Upper lobe of left lung (tissue), 6 donors: ENCODE measurements at places on chromosomes 5 and 9.

- DNase-seq: peak; percentile 67
Measured at GRCh38 chr9:134058716-134059115, 9.1 kb downstream of the BRD3 start.

DNA sequence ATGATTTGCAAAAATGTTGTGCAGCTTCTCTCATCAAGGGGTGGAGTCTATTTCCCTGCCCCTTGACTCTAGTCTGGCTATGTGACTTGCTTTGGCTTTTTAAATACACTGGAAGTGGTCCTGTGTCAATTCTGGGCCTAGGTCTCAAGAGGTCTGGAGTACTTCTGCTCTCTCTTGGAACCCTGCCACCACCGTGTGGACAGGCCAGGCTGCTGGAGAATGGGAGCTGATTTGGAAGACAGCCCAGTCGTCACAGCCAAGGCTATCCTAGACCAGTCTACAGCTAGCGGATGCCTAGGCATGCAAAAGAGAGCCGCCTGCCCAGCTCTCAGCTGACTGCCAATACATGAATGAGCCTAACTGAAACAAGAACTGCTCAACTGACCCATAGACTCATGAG lies 56.7 kb upstream of the CLINT1 start:
- peak; percentile 96 for DNase-seq

DNA sequence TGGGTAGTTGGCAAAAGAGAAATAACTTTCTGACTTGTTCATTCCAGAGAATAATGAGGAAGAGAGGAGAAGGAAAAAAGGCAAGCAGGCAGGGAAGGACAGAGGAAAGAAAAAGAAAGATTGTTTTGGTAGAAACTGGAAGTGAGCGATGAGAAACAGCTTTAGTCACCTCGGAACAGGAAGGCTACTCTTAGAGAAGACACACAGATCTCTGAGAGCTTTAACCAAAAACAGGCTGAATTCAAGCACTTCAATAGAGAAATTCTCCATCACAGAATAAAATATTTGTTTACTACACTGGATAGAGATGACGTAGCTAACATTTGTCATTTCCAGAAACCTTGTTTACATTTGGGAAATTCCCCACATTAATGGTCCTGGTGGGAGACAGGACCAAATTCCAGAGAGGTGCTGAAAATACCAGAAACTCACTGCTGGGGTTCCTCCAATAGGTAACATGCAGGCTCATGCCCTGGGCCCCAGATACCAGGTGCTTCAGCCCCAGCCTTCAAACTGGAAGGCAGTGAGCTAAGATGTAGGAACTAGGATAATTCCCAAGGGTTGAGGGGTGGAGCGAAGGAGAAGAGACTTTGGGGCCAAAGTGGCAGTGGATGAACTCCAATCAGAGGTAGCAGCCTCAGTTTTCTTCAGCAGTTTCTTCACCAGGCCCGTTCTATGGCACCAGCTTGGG lies 227.7 kb upstream of the GRAMD2B start:
- no peak for DNase-seq

DNA sequence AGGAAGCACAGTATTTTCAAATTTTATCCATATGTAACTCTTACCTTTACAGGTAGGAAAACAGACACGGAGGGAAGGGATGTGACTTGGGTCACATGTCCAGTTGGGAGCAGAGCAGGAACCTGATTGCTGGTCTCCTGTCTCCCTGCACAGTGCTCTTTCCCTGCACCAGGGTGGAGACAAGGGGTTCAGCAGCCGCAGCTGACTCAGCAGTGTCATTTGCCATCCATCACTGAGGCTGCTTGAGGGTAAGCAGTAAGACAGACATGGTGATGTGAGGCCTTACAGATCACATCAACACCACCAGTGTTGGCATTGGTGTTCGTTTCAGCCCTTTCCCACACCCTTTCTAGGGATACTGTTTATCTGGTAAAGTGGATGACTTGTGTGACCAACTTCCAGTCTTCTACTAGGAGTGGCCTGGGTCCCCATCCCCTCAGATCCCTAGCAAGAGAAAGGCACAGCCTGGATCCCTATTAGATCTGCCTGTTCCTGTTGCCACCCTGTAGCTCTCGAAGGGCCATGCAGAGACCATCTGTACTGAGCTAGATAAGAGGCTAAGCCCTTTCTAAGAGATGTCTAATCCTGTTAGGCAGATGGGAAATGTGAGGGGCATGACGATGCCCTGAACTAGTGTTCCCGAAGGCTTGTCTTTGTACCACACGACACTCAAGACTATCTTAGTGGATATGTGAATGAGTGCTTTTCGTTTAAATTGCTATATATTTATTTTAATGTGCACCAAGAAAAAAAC lies 29.1 kb downstream of the FRMPD1 start:
- DNase-seq: no peak

DNA sequence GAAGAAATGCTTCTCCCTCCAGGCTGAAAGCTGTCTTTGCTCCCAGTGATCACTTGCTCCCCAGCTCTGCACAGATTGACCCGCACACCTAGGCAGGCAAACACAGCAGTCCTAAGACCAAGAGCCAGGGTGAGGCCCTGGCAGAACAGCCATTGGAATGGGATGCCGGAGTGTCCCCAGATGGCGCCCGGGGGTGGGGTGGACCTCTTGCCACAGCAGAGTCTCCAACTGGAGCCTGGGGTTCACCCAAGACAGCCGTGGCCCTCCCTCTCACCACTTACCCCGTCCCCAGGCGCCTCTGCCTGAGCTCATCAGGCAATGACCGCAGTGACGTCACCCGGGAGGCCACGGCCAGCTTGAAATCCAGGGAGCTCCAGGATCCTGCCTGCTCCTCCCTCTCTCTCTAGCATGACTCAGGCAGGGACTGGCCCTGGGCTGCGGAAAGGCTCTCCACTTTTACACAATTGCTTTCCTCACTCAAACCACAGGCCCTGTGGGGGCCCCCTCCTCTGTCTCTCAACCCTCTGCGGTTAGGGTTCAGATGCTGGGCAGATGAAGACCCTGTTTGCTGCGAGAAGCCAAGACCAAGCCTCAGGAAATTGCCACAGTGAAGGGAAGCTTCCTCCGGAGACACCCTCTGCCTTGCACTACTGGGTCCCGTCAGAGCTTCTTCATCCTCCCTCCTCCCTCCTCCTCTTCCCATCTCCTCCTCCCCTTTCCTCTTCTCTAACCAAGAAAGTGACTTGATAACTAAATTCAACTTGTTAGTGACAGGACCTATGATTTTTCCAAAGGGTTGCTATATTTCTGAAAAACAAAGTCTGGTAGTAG lies 24.3 kb upstream of the PTGES start:
- DNase-seq: peak; percentile 96

DNA sequence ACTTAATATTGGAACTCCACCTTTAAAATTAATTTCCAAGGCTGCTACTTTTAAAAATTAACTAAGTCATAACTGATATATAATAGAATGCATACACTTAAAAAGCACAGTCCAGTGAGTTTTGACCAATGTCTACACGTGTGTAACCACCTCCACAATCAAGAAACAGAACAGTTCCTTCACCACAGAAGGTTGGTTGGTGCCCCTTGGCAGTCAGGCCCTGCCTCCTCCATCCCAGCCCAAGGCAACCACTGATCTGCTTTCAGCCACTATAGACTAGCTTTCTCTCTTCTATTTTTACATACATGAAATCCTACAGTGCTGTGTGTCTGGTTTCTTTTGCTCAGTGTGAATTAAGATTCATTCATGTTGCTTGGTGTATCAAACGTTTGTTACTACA lies 215.2 kb downstream of the CRB2 start:
- DNase-seq: no peak

DNA sequence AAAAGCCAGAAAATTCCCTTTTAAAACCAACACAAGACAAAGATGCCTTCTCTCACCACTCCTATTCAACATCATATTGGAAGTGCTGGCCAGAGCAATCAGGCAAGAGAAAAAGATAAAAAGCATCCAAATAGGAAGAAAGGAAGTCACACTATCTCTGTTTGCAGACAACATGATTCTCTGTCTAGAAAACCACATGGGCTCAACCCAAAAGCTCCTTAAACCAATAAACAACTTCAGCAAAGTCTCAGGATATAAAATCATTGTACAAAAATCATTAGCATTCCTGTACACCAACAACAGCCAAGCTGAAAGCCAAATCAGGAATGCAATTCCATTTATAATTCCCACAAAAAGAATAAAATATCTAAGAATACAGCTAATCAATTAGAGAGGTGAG lies 112.0 kb downstream of the ADAMTSL1 start:
- DNase-seq: no peak

DNA sequence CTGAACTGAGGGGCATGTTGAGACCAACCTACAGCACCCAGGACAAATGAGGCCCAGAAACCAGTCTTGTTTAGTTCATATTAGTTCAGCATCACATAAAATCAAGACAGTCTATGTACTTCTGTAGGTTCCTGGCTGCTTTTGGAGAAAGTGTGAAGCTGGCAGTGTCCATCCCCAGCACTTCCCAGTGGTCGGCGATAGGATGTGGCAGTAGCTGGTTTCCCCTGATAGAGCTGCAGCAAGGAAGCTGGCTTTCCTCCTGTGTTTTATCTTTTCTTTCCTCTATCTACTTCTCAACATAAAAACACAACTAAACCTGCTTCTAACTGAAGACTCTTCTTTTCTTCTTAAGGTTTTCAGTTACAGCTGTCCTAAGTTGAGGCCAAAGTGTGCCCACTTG lies 43.0 kb upstream of the SLC46A2 start:
- DNase-seq: no peak

DNA sequence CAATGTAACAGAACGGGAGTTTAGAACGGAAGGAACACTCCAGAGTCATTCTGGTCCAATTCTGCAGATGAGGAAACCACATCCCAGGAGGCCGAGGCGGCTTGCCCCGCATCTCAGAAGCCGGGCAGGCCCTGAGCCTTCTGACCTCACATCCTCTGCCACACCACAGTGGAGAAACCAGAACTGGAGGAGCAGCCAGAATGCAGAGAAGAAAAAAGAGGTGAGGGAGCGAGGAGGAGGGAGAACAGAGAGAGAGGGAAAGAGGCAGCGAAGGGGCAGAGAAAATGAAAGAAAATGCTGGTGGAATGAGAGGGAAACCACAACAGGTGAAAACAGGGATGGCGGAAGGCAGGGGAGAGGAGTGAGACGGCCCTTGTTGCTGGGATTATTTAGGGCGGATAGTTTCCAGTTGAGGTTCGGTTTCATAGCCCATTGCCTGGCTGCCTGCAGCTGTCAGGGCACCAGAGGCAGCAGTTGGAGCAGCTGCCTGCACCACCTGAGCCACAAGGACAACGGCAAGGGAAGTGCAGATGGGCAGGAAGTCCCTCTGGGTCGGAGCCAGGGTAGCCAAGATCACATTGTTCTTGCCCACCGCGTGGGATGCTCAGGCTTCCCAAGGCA lies at the start of gene HMHB1:
TSS of gene HMHB1 (plus strand) at position 77 of the 621 bp plus-strand sequence.
- DNase-seq: peak; percentile 24

- no peak for DNase-seq
Measured at GRCh38 chr5:2417301-2417700, 334.2 kb downstream of the IRX2 start.

GRCh38 chr5:163915481-163915961 lies 410.1 kb downstream of the MAT2B start:
- peak; percentile 3 for DNase-seq

- no peak for DNase-seq
Measured at GRCh38 chr5:88401228-88401627, 132.6 kb upstream of the TMEM161B start.

DNA sequence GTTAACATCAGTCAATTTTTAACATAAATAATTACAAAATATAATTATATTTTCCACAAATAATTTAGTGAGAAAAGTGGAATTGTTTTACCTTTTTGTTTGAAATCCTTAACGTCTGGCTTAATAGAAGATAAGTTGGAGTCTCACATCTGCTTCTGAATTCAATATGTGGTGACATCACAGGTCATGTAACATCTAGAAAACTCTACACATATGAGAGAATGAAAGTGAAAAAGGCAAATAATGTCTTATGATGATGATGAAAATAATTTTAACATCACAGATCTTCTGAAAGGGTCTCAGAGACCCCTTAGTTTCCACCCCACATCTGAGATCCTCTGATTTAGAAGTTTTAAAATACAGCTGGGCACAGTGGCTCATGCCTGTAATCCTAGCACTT lies 81.5 kb downstream of the PRKACG start:
- DNase-seq: no peak

DNA sequence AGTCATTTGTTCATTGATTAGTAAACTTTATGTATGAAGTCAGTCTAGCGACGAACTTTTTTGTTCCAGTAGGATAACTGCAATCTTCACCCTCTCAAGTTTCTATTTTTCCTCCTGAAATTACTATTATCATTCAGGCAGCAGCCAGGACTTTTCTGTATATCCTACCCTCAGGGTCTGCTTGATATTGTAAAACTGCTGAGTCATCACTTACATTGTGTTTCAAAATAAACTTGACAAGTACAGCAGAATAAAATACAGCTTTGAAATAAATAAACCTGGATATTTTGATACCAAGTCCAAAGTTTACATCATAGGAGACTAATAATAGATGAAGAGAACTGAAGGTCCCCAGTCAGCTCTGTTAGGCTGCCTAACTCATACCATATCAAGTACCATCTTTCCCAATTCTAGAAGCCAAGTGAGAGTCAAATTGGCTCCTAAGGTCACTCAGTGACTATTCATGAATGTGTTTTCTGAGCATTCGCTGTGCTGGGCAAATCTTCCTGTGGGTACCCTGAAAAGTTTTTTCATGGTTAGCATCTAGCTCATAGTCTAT lies 234.6 kb downstream of the PARP8 start:
- DNase-seq: no peak

GRCh38 chr5:87125766-87126165 lies 141.9 kb upstream of the RASA1 start:
- no peak for DNase-seq

- no peak for DNase-seq
Measured at GRCh38 chr5:93452255-93452654, 128.8 kb downstream of the NR2F1-AS1 start.

- no peak for DNase-seq
Measured at GRCh38 chr5:142894749-142895148, 124.6 kb downstream of the ARHGAP26 start.

GRCh38 chr9:73680831-73681230 lies 529.2 kb downstream of the ANXA1 start:
- no peak for DNase-seq

GRCh38 chr9:107898761-107899160 lies 409.2 kb upstream of the KLF4 start:
- DNase-seq: no peak

DNA sequence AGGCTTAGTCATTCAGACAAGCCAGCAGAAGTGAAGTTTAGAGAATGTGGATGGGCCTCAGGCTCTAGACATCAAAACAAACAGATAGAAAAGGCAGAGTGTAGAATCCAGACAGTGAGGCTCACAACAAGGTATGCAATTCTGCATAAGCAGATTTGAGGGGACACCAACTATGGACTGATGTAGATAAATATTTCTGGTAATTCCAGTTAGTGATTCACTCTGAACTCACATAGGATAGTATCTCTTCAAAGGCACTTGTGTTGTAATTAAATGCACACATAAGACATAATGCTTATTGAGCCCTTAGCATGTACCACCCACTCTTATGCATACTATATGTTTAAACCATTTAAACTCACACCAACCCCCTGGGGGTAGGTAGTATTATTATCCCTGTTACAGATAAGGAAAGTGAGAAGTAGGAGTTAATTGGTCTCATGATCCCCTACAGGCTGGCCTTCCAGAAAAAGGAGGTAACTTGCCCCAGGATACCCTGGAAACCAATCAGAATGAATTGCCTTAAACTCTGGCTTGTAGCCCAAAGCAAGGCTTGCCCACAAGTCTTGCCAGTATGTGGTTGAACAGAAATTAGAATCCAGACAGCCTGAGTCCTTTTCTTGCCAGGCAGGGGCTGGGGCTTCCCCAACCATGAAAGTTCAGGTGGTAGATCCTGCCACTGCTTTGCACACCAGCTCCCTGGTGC lies 39.5 kb upstream of the HSPB3 start:
- no peak for DNase-seq

GRCh38 chr9:7150153-7150890 lies 392.5 kb downstream of the KDM4C start:
- no peak for DNase-seq

GRCh38 chr9:110086537-110086936 lies 121.4 kb downstream of the C9orf152 start:
- no peak for DNase-seq
